ENCODE measurements at places on chromosomes 3 and 15.

DNA sequence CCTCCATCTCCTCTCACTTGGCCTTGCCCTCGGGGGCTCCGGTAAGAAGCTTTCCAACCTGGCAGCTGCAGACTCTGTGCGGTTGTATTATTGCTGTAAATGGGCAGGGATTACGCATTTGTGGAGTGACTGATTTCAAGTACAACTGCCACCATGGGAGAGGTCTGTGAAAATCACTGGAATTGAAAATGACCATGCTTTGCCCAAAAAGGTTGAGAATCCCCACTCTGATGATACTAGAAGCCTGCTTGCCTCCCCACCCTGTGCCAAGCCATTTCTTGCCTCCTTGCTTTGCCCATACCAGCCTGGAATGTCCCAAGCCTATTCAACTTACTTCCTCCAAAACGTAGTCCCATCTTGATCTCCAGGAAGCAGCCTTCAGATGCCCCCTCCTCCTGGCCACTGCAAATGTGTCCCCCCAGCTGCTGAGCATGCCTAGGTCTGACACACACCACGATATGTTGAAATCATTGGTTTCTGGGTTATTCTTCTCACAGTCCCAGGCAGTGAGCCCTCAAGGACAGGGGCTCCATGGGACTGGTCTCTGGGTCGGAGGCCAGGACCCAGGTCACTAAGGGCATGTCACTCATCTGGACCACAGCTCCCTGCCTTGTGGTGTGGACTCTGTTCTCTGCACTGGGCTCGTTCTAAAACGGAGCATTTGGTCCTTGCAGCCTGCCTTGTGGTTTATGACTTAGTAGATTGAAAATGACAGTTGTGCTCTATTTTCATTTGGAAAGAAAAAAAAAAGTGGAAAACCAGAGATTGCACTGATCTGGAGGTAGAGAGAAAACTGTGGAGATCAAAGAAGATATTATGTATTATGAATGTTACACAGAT lies 42.9 kb downstream of the SMAD3 start:
- no peak for DNase-seq

GRCh38 chr3:50912746-50913145 lies 238.0 kb downstream of the DOCK3 start:
- DNase-seq = no peak

GRCh38 chr15:29903785-29904464 lies 81.7 kb upstream of the TJP1 start:
- DNase-seq = no peak

DNA sequence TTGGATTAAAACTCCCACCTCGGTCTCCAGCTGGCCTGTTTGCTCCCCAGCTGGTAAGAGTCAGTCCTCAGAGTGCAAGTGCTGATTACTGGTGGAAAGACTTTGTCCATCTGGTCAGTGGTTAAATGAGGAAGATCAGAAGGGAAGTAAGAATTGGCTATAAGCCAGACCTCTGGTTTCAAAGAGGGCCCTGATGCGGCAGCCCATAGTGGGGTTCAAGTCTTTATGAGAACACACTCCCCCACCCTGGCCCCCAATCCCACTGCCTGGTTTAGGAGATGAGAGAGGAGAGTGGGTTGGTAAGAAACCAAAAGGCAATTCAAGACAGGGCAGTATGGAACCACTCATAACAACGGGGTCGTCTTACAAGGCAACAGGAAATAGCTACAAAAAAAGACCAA lies 65.0 kb downstream of the FRMD4B start:
- DNase-seq = no peak

DNA sequence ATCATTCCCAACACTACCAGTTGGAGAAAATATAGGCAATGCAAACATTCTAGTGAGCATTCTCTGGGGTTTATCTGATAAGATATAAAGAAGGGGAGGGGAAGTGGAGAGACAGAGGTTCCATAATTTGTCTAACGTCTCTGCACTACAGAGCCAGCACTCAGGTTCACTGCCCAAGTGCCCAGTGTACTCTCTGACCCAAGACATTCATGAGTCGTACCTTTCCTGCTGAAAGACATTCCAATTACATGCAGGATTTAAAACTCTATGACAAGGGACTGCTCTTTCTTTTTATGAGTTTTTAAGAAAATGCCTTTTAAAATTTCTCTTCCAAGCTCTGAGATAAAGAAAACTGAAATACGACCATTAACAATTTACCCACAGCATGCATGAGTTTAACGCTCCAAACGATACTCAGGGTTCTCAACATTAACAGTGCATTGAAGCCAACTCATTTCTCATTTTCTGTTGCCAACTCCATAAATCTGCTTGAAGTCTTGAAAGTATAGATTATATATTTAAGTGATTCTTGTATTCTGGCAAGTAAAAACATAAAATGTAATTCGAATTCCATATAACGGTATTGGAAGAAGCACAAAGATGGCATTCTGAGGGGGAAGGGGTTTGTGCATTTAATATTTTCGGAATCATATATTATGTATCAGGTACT lies 193.4 kb downstream of the SUCLG2 start:
- DNase-seq = no peak
